ENCODE measurements at places on chromosomes 6 and 20.

DNA sequence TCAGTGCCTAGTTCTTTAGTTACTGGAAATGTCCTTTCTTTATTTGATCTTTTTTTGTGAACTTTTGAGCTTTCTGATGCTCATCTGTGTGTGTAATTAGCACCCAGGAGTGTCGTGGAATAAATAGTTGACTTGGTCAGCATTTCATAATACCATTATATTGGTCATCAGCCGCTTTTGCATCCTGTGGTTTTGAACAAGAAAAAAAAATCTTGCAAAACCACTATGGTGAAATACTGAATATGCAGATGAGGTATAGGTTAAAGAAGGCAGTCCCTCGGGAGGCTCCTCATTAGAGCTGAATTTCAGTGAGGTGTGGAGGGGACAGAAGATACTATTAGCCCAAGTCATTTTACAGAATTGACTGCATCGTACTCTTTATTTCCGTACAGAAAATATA is 90.1 kb downstream of the FOXO3 start:
- DNase-seq, result peak; percentile 35

GRCh38 chr6:162833776-162834175 is 106.0 kb downstream of the PACRG start:
- no peak for DNase-seq

GRCh38 chr6:98775205-98775604 is 59.2 kb upstream of the POU3F2 start:
- no peak for DNase-seq

DNA sequence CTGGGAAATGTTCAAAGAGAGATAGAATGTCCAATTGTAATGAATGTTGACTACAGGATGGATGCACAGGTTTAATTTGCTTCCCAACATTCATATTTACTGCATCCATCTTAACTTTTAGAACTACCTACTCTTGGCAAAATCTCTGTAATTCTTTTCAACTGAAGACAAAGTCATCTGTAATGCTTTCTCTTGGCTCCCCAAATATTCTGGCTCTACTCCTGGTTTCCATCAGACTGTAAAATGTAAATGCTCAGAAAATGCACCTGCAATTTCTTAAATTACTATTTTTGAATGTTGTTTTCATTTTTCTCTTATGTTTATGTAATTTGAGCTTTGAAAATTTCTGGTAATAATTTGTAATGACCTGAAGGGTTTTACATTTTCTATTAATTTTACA is 480.8 kb upstream of the IMPG1 start:
- no peak for DNase-seq

DNA sequence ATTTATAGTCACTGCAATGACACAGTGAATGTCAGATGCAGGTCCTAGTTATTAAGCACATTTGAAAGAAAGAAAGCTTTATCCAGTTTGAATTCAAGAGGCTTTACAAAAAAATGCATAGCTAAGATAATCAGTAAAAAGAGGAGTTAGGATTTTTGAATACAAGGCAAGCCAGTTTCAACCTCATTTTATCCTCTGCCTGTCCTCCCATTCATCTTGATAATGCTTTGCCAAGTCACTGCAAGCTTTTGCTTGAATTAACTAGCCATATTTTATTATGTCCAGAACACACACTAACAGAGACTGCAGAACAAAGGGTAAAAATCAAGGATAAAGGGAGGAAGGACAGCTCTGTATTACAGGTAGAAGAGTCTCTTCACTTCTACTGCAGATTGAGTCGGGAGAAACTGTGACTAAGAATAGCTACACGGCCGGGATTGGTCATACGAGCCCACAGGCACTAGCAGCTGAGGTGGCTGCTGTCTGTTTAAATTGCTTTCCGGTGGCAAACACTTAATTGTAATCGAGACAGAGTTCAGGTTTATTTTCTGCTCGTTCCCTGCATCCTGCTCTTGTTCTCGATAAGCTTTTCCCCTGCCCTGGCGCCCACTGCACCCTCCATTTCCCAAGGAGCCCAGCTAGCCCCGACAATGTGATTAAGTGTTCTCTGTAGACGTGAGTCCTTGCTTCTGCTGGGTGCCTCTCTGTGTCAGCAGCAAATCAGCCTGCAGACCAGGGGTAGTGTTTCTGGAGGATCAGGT is 30.5 kb upstream of the AKAP12 start:
- no peak for DNase-seq

GRCh38 chr6:141153563-141153962 is 979.2 kb upstream of the GJE1 start:
- no peak for DNase-seq
